Kidney tubule cell (primary cell): ENCODE measurements at places on chromosomes 1 and 21.

- DNase-seq, result no peak
These were observed 26.8 kb upstream of the BACH1 start for GRCh38 chr21:29271927-29272333.

- no peak for DNase-seq
These were observed 9.7 kb upstream of the GNG4 start for GRCh38 chr1:235659186-235659771.

DNA sequence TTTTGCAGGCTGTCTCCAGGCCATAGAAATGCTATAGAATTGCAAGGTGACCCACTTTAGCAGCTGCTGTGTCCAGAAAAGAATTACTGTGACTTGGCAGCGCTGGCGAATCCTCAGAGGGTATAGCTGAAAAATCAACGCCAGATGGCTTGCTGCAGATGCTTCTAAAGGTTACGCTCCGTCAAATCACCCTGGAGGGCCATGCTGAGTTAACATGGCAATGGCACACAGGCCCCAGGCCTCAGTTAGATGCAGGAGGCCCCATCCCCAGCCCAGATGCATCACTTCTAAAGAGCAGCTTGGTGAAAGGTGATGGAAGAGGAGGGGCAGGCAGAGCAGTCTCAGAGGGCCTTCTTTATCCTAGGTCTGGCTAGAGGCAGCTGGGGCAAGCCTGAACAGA lies 18.0 kb downstream of the KIAA1614 start:
- DNase-seq, result no peak

DNA sequence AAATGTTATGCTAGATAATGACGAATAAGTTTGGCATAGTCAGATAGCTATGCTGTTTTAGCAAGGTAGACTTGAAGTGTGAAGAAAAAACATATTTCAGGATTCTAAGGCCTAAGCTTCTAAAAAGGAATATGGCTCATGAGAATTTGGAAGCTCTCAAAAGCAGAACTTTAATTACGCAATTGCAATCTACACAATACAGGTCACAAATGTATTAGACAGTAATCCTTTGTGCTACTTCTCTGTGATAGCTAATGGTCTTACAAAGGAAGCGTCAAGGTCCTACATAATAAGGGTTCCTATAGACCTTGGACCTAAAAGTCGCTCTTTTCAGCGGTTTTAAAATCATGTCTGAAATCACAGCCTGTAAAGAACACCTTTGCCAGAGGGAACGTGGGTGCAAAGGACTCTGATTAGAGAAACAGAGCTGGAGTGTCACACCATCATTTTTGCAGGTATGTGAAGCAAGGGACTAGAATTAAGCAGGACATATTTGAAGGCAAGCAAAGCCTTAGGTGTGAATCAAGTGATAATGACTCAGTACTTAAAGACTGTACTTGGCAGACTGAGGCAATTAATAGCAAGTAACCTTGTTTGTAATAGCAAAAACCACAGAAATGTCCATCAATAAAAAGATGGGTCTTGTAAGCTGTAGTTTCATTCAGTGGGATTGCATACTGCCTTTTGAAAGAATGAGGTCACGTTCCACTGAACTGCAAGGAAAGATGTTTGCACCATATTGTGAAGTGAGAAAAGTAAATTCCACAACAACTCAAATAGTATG lies 420.2 kb downstream of the KCTD3 start:
- DNase-seq, result peak; percentile 35

DNA sequence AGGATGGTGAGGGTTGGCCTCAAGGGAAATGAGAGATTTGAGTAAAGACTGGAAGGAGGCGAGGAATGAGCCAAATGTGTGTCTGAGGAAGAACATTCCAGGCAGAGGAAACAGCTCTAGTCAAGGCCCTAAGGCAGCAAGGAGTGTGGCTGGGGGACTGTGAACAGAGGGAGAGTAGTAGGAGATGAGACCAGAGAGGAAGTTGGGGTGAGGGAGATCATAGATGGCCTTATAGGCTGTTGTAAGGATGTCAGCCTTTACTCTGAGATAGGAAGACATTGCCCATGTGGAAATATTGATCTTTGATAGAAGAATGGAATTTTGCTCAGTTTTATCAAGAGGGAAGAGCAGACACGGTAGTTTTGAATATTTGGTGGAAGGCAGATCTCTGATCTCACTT lies 55.2 kb upstream of the ARTN start:
- no peak for DNase-seq

GRCh38 chr1:31095298-31095981 lies 29.9 kb upstream of the PUM1 start:
- no peak for DNase-seq

DNA sequence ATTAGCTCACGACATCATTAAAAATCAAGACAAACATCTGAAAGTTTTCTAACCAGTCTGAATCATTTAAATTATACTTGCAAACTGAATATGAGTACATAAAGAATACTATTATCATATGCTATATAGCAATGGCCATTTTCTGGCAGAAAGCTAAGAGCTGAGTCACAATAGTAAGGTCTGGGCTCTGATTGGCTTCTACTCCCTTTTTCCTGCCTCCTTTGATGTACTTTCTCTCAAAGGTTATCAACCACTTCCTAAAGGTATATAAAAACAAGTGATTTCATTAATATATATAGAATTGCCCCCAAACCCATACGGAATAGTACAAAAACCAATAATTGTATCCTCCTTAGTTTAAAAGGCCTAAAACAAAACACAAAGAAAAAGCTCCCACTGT lies 7.0 kb downstream of the KCNA3 start:
- DNase-seq, result no peak

- no peak for DNase-seq
These were observed 4.6 kb upstream of the TMEM51 start for GRCh38 chr1:15148941-15149340.

DNA sequence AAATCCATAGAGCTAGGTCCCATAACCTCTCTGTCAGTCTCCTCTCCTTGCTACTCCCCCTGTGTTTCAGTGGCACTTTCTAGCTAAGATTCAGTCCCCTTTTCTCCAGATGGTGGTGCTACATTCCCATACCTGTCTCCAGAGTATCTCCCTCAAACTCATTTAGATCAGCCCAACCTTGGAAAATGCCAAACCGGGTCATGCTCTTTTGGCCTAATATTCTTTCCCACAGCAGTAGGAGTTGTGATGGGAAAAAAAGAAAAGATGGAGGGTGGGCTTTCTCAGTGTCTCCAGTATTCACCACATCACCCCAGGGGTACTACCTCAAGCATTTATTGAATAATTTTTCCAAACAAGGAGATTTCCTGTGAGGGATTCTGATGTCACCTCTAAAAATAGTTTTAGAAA lies 3.2 kb upstream of the RXFP4 start:
- DNase-seq, result peak; percentile 69

DNA sequence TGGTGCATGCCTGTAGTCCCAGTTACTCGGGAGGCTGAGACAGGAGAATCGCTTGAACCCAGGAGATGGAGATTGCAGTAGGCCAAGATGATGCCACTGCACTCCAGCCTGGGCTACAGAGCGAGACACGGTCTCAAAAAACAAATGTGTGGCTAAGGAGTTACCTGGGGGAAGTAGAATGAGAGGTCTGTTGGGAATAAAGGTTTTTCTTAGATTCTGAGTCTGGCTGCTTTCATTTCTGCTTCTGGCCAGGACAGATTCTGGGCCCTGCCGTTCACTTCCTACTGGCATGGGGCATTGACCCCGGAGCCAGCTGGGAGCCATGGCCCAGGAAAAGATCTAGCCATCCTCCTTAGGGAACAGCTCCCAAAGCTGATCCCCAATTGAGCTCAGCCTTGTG lies 420 bp upstream of the DCDC2B start:
- no peak for DNase-seq

DNA sequence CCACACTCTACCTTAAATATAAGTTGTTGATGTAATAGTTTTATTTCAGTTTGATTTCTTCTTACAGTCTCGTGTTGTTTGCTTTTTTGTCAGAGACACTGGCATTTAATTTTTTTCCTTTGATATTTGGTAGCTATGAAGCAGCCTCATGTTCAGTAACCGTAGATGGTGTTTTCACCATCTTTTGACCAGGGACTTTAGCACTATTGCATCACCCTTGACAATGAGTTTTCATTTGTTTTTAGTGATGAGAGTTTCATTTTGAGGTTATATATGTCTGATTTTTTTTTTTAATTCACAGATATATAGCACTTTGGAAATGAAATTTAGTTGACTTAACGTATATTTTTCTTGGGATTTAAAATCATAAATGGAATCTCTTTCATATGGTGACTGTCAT lies 36.2 kb downstream of the CEP350 start:
- DNase-seq, result no peak

DNA sequence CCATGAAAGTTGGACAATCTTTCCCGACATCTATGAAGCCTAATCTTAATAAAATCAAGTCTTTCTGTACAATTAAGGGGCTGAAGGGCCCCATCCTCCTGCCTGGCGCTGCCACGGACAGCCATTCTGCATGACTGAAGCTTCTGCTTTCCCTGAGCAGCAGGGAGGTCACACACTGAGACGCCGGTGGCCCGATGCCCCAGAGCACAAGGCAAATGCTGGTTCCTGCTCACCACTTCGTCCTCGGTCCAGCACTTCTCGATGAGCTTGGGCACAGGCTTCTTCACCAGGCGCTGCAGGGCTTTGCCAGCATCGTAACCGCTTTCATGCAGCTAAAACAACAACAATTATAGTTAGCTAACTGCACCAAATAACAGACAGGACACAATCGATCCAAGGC lies 147.8 kb downstream of the SLC45A1 start:
- no peak for DNase-seq

DNA sequence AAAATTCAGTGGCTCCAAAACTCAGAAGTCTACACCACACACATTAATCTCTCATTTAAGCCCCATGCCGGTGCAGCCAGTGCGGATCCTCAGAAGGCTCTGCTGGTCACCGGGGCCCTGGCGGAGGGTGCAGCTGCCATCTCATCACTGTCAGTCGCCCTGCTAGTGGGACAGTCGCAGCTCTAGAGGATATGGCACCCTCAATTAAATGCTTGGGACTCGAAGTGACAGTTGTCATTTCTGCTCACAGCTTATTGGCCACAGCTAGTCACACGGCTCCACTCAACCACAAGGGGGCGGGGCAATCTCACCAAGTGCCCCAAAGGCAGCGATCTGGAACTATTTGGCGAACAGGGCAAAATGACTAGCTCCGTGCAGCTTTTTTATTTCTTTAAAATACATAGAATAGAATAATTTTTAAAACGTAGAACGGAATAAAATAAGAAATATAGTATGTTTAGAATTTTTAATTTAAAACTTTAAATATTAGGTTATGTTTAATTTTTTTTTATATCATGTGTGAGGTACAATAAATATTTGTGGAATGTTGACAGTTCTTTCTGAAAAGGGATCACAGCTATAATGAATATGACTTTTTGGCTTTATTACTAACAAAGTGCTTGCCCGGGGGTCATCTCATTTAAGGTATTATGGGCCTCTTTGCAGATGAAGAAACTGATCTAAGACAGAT lies 8.0 kb upstream of the MAN1C1 start:
- DNase-seq, result peak; percentile 71

DNA sequence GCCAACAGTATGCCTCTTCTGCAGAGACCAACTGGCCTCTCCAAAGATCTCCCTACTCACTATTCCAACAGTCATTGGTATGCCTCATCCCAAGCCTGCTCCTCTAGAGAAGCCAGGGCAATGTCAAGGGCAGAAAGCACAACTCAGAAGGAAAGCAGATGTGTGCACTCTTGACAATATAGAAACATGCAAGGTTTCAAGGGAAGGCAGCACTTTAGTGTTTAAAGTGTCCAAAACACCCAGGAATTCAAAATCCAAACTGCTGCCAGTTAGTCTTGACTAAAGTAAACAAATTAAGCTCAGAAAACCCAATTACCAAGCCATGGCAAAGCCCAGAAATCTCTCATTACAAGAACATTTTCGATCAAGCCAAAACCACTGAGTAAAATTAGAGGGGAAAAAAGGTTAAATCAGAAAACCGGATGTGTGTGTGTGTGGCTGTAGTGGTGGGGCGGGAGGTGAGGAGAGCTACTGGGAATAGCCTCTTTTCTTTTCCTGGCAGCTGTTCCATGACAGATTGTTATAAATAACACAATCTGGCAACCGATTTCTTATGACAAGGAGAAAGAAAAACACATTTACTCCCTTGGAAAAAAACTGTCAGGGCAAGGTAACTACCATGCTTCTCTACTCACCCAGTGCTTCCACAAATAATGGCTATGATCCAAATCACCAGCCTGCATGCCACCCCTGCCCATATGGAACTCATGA lies 39.2 kb downstream of the EIF2B3 start:
- no peak for DNase-seq

DNA sequence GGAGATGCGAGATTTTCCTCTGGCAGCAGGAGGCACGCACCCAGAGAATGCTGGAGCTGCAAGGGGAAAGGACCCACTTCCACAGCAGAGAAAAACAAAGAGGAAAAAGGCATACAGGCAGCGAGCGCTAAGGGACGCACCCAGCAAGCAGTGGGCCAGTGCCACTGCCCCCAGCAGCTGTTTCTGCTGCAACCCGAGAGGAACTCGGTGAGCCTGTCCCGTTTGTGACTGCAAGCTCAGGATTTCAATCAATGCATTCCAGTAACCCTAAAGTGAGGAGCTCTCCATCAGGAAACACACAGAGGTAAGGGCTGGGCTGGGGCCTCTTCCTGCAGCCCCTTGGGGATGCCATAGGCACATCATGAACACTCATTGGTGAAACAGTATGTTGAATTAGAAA lies 58.7 kb downstream of the ACP6 start:
- DNase-seq, result no peak

GRCh38 chr1:21721295-21721985 lies 52.3 kb upstream of the RAP1GAP start:
- DNase-seq, result peak; percentile 4

GRCh38 chr1:181577475-181577874 lies 94.2 kb downstream of the CACNA1E start:
- DNase-seq, result no peak

DNA sequence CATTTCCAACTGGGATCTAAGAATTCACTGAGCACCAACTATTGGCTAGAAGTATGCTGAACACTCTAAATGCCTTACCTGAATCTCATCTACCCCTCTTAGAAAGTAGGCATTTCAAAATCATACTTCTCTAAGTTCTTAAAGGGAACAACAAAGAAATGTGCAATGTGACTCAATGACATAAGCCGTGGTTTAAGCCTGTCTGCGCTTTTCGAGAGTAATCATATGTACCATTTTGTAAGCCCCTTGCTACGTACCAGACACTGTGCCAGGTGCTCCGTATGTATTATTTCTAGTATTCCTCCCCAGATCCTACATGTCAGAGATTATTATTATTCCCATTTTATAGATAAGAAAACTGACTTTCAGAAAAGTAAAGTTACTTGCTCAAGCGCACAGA lies 454.2 kb downstream of the SETD4 start:
- DNase-seq, result no peak

- no peak for DNase-seq
These were observed 281.1 kb downstream of the PTPRU start for GRCh38 chr1:29517251-29518086.

- peak; percentile 91 for DNase-seq
These were observed 19.8 kb downstream of the MIER1 start for GRCh38 chr1:66944330-66945274.

GRCh38 chr1:3368711-3369445 lies 85.6 kb upstream of the ARHGEF16 start:
- DNase-seq, result no peak

- DNase-seq, result no peak
These were observed 37.7 kb upstream of the FMO3 start for GRCh38 chr1:171052977-171053376.

- no peak for DNase-seq
These were observed 67.3 kb downstream of the SLC9A1 start for GRCh38 chr1:27087371-27088220.
